ENCODE measurements at places on chromosomes 4 and X. TPM values are rescaled to one million over a fixed set of nuclear protein-coding genes. Genes with fewer than 3 reads are reported as not detected.

The HDX gene
- 0.29 TPM for total RNA-seq

The GIMD1 gene
- total RNA-seq: not detected

The NAA11 gene
- total RNA-seq: not detected

The NHSL2 gene
- total RNA-seq: 8.1 TPM

The MAN2B2 gene
- total RNA-seq: 51.5 TPM

The LDB2 gene
- total RNA-seq: not detected

DNA sequence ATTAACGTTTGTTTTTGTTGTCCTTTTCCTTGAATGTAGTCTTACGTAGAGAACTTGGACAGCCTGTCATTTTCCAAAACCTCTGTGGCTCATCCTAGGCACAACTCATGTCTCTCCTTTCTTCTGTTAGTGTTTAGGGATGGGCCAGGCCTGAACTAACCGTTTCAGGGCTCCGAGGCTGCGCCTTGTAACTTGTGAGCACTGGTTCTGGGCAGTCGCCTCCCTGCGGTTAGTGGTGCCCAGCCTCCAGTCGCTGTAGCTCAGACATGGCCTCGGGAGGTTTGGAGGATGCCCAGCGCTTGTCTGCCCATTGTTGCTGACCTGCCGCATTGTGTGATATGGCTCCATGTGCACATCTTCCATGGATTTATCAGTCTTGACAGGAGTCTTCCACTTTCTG is 32.8 kb downstream of the TMEM131L start:
- DNase-seq: no peak

GRCh38 chr4:183721207-183722081 is 62.4 kb downstream of the TRAPPC11 start:
- peak; percentile 40 for DNase-seq

DNA sequence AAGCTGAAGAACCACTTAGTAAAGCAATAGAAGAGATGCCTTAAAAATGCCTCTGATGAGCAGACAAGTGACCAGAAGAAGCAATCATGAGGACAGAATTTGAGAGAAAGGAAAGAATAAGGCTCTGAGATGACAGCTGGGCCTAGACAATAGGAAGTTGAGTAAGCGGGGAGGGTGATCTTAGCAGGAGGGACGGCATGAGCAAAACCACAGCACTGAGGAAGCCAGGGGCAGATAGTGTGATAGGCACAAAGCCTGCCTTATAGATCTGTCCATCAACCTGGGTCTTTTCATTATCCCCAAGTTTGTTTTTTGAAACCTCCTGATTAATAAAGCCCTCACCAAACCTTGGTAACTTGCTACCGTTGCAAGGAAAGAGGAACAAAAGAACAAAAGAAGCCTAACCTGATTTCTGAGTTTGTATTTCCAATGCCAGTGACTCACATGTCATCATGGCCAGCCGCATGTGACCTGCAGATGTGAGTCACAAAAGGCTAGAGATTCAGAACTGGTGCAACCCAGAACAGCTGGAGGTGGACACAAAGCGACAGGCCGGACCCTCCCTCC is 55.7 kb upstream of the PPARGC1A start:
- no peak for DNase-seq

- DNase-seq: no peak
Measured at GRCh38 chr4:77146186-77147078, 10.6 kb upstream of the CCNG2 start.

- no peak for DNase-seq
Measured at GRCh38 chrX:134457708-134458107, 2.3 kb upstream of the HPRT1 start.

DNA sequence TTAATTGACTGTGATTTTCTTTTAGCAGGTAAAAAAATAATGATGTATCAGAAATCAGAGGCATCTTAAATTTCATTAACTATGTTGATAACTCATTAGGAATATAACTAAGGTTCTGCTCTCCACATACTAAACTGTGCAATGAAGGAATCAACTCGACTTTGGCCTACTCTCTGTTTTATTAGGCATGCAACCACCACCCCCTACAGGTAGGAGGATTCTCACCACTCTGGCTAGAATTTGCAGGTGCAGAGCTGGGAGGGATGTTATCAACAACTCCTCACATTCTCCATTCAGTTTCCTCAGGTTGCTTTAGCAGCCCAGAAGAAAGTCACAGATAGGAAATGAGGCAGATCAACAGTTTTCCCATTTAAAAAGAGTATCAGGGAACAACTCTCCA is 160.1 kb downstream of the COX18 start:
- no peak for DNase-seq

DNA sequence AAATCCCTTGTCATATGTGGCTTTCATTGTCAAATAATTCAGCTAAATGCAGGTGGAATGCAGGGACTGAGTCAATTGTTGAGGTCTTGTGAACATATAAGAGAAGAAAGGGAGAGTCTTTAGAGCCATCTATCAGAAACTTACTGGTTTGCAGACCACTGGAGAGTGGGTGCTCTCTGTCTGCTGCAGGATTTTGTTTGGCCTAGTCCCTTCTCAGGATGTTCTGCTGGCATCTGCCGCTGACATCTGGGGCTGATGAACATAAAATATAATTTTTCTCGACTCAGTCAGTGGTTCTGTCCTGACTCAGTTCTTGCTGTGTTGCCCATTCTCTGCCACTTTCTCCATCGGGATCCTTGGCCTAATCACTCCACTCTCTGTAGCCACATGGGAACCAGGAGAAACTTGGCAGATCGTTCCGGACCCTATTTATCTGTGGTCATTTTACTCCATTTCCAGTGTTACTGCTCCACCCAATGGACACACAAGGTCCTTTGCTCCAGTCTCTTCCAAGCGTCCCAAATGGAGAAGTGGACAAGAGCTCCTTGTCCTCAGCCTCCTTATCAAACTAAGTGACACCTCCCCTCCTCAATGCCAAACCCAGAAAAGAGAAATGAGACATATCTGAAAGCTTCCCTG is 436.2 kb downstream of the FAT4 start:
- DNase-seq: no peak

Data from CD4-positive, alpha-beta memory T cell (primary cell).